ENCODE measurements at places on chromosomes 16 and 17.

- no peak for DNase-seq
These were observed 70.4 kb upstream of the SMURF2 start for GRCh38 chr17:64732336-64733006.

DNA sequence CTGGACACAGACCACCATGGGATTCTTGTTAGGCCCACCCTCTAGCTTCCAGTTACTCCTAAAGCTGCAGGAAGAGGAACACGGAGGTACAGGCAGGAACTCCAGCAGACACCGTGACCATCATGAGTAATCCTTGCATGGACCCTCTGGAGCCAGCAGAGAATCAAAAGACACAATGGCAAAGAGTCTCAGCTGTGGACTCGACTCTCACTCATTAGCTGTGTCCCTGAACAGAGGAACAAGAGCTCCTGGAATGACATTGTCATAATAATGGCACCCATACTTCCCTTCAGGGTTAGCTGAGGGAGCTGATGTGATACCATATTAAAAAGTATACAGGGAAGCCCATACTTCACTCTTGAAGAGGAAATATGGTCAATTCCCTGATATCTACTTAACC lies 176.3 kb upstream of the ASIC2 start:
- no peak for DNase-seq

GRCh38 chr17:55442462-55442861 lies 20.8 kb upstream of the MMD start:
- DNase-seq = no peak

- DNase-seq = no peak
These were observed 990.7 kb upstream of the RBFOX1 start for GRCh38 chr16:6341981-6342380.

GRCh38 chr16:82629441-82630027 lies 2.8 kb downstream of the CDH13 start:
- no peak for DNase-seq

GRCh38 chr16:51022955-51023354 lies 128.1 kb downstream of the SALL1 start:
- DNase-seq = no peak
